ENCODE measurements at places on chromosomes 6 and 20.

- DNase-seq, result no peak
Measured at GRCh38 chr20:60142587-60142986, 184.4 kb downstream of the CDH26 start.

DNA sequence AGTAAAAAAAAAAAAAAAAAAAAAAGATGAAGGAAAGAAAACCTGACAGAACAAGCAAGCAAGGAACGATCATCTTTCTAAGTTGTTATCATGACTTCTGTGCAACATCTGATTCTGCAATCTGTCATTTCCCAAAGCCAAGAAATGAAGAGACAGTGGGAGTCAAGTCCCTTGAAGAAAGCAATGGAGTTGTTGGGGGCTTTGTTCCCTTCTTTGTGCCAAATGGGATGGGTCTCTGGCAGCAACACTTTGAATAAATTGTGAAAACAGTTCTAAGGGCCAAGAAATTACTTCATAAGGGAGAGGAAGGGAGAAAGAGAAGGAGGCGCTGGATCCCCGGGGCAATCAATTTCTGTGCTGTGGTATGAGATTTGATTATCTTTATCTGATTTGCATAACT, 33.3 kb upstream of the RSPO3 start:
- no peak for DNase-seq

- DNase-seq, result no peak
Measured at GRCh38 chr20:50924261-50924920, 6.8 kb downstream of the ADNP start.

DNA sequence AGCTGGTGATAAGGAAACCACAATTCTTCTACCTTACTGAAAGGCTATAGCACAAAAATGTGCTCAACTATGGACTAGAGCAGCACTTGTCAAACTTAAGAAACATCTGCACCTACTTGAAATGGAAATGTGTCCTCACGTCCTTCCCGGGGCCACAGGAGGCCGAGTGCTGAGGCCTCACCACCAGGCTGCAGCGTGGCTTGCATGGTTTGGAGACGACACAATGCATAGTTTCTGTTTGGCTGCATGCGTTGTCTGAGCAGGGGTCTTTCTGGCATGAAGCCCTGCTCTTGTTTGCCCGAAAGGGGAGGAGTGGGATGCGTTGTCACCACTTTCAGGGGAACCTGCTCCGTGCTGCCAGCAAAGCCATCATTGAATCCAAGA, 228.8 kb downstream of the TTLL2 start:
- no peak for DNase-seq

DNA sequence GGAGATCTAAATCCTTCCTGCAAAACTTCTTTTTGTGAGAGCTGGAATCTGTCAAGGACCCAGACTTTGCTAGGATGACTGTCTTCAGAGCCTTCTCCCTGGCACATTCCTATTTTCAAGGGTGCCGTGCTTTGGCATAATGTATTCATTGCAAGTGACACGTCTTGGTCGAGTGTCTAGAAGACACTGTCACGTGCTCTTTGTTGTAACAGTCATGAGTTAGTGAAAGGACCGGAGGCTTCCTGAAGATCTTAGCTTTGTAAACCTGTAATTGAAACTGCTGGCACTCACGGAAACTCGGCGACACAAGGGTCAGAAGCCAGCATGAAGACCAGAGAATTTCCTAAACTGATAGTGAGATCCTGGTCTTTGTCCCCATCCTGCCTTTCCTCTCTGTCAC, 19.7 kb upstream of the TAGAP start:
- DNase-seq, result no peak

GRCh38 chr20:3105256-3106137, 21.0 kb upstream of the AVP start:
- DNase-seq, result no peak

DNA sequence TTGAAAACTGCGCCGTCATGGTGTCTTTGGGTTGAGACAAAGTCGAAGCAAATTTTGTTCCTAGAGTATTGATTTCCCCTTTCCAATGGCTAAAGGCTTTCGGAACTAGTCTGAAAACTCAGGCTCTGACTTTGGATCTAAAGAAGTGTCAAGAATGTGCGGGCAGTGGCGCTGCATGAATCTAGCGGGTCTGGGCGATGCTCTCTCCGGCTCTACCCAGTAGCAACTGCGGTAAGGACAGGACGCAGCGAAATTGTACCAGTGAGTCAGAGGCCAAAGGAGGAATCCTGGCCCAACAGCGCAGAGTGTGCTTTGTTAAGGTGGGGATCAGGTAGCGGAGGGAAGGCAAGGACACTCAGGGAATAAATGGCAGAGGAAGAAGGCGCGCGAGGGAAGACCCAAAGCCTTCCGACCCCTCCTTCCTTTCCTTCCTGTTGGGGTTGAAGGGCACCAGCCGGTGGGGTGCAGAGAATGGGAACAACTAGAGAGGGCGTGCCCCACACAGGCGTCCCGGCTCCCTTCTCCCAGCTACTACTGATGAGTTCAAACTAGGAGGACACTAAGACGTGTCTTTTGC, 32.1 kb downstream of the HLA-F start:
- no peak for DNase-seq

- DNase-seq, result no peak
Measured at GRCh38 chr6:139330826-139331500, 39.2 kb upstream of the TXLNB start.

DNA sequence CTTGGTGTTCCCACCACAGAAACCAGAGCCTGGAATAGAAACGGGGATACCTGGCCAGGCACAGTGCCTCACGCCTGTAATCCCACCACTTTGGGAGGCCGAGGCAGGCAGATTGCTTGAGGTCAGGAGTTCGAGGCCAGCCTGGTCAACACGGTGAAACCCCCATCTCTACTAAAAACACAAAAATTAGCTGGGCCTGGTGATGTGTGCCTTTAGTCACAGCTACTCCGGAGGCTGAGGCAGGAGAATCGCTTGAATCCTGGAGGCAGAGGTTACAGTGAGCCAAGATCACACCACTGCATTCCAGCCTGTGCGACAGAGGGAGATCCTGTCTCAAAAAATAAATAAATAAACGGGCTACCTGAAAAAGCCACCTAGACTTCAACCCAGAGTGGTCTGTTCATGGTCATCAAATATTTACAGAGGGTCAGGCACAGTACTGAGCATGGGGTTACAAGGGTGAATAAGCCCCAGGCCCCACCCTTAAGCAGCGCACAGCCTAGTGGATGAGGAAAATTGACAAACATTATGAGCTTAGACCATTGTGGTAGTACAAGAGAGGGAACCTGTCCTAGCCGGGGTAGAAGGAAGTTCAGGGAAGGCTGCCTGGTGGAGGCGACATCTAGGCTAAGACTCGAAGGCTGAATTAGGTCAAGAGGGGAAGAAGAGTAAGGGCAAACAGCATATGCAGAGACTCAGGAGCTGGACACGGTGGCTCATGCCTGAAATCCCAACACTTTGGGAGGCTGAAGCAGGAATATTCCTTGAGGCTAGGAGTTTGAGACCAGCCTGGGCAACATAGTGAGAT, 7.2 kb upstream of the PCIF1 start:
- DNase-seq, result no peak

DNA sequence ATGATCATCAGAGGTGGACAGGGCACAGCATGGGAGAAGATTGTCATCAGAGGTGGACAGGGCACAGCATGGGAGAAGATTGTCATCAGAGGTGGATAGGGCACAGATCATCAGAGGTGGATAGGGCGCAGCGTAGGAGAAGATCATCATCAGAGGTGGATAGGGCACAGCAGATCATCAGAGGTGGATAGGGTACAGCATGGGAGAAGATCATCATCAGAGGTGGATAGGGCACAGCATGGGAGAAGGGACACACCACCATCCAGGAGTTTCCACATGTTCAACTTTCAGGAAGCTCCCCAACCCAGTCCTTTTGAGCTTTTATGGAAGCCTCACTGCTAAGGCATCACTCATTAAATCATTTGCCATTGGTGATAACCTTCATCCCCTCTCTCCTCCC, 104.1 kb downstream of the MAP7 start:
- no peak for DNase-seq

- DNase-seq, result no peak
Measured at GRCh38 chr20:8933381-8933807, 135.5 kb upstream of the PLCB4 start.

DNA sequence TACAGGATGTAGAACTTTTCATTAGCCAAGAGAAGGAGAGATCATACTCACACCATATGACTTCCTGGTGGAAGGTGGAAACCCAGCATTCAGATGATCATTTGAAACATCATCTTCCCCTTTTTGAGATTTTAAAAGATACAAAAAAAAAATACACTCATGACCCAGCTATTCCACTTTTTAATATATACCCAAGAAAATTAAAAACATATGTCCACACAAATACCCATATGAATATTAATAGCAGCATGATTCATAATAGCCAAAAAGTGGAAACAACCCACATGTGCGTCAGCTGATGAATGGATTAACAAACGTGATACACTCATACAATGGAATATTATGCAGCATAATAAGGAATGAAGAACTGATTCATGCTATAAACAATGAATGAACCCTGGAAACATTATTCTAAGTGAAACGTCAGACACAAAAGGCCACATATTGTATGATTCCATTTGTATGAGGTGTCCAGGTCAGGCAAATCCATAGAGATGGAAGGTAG, 130.0 kb upstream of the SGK1 start:
- no peak for DNase-seq

DNA sequence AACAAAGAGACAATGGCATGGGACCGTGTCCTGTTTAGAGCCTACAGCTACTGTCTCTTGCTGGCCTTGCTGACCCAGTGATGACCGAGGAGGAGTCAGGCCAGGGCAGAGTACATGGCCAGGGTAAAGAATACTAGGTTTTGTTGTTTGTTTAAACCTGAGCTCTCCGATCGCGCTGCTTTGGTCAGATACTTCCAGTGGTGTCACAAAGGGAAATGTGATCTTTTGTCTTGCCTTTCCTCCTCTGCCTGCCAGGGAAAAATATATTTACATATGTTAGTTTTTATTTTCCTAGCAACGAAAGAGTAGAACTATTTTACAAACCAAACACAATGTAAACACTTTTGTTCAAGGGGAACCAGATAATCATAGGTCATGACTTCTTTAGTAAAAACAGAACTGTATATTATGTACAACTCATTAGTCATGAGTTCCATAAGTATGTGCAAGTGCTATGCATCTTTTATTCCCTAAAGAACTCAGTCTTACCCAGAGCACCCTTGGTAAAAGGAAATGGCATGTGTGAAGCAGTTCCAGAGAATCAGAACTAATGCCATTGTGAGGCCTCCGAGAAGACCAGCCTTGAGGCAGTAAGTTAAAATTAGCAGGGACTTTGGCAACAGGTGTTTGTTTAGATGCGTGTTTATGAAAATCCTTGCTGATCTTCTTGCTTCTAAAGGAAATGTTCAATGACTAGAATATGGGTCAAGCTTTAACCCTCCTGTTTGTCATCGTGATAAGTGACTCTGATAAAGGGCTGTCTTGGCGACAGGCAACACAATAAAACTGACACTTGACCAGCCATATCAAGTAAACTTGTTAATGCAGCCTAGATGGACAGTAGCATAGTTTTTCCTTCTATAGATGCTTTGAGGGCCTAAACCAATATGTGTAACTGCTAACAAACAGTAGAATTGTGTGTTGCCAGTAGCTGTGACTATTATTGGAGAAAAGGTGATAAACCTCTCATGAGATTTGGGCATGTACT, 204.6 kb downstream of the NKAIN2 start:
- DNase-seq, result no peak

DNA sequence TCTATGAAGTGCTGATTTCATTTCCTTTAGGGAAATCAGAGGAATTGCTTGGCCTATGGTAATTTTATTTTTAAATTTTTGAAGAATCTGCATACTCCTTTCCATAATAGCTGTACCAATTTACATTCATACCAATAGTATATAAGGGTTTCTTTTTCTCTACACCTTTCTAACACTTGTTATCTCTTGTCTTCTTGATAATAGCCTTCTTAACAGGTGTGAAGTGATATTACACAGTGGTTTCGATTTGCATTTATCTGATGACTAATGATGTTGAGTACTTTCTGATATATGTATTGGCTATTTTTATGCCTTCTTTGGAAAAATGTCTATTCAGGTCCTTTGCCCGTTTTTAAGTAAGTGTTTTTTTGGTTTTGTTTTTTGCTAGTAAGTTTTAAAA, 40.8 kb downstream of the SMAP1 start:
- no peak for DNase-seq

DNA sequence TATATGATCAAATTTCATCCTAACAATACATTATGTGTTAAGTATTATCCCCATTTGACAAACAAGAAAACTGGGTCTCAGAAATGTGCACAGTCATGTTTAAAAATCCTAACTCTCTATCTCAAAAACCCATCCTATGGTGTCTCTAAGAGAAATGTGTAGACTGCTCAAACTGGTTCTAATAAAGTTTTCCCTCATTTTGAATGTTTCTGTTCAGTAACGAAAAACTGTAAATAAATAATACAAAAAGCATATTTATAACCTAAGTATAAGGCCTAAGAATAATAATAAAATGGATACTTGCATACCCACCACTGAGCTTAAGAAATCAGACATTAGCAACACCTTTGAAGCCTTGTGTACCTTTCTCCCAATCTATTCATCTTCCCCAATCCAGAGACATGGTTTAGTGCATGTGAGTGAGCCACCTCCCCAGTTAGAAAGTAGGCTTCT, 39.0 kb downstream of the TNFAIP3 start:
- DNase-seq, result no peak

GRCh38 chr20:51938559-51939258, 136.4 kb upstream of the SALL4 start:
- no peak for DNase-seq

DNA sequence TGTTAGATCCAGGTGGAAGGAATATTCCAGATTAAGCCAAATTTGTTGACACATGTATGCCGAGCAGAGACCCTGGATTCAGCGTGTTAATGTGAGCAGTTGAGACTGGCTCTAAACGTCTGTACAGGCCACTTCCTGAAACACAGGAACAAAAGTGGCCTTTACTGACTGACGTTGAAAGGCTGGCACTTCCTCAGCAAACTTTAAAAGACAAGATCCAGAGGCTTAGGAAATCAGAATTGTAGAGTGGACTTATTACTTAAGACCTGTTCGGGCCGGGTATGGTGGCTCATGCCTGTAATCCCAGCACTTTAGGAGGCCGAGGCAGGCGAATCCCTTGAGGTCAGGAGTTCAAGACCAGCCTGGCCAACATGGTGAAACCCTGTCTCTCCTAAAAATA, 125.7 kb upstream of the ARID1B start:
- DNase-seq, result no peak

DNA sequence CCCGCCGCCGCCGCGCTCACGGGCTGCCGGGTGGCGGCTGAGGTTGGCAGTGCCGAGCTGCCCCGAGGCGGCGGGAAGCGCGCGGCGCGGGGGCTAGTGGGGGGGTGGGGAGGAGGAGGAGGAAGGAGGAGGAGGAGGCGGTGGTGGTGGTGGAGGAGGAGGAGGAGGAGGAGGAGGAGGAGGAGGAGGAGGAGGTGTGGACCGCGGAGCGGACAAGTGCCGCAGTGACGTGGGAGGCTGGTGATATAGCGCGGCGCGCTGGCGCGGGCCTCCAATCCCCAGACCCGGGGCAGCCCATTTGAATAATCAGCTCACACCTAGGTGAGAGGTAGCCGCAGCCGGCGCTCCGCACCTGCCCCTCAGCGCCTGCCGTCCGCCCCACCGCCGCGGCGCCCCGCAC, at the start of gene FOXA2:
FOXA2 (minus strand) TSS at position 51 of the 400 bp plus-strand sequence. CDS start 294 bp downstream, outside the sequence.
- DNase-seq, result no peak
